ENCODE measurements at places on chromosomes 2 and 18.

GRCh38 chr2:236376566-236377244, 112.5 kb upstream of the ASB18 start:
- no peak for DNase-seq

DNA sequence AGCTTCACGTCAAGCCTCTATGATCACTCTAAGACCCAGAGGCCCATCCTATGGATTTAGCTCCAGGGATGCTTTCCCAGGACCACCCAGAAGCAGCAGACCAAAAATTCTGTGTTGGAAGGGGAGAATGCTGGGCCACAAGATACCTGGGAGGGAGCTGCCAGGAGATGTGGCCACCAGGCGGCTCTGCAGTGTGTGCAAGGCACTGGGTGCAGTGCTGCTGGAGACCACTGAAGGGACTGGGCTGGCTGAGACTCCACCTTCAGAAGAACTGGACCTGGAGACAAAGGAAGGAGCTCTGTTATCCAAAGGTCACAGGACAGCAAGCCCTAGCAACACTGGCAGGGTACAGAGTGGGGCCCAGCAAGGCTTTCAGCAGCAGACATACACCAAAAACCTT, 34.0 kb downstream of the KANSL3 start:
- DNase-seq: no peak

- no peak for DNase-seq
Measured at GRCh38 chr2:26245810-26246209, 1.1 kb downstream of the HADHB start.

DNA sequence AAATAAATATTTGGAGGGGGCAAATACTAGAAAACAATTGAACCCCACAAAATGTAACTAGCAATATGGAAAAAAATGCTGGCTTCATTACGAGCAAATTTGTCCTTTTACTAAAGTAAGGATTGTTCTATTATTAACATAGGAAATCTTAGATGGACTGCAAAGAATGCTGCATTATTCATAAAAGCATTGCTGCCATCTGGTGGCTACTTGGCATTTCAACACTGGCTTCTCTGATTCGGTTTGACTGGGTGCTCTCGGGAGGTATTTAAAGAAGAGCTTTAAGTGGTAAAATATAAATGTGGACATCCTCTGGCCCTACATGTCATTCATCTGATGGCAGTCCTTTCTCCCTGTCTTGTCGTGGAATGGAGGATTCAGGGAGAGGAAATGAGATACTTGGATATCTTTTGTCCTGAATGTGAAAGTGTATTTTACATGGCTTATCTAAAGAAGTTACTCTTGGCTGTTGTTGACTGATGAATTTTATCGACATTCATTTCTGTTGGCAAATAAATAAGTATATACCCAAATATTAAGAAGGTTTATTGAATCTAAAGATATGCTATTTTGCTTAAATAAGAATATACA, 130.2 kb downstream of the ARHGAP15 start:
- DNase-seq: peak; percentile 26
